ENCODE measurements at places on chromosomes 2 and 18.

DNA sequence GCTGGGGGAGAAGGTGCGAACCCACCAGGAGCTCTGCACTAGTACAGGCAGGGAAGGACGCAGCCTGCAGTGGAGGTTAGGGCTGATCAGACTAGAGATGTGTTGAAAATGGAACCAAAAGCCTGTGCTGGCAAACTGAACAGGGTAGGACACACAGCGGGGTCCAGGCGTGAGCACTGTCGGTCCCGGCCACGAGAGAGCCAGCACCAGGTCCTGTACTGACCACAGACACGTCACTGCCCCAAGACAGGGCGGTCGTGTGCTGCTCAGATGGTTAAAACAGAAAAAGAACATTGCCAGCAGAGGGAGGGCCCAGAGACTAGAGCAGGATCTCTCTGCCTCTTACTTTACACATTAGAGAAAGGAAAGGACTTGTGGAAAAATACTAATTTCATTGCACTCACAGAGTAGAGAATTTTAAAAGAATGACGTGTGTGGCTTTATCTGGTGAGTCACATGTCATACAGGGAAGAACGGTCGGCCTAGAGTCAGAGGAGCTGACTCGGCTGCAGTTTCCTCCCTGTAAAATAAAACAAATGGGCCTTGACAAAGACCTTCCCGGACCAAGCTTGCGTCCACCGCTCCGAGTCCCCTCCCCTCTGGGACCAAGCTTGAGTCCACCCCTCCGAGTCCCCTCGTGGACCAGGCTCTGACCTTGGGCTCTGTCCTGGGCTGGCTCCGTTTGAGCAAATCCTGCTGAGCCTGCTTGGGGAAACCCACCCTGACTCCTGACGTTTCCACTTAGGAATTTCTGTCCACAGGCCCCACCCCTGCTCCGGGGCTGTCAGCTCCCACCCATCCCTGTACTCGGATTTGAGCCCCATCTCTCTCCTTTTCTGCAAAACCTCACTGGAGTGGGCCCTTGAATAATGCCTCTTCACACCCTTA, 16.7 kb upstream of the ADI1 start:
- DNase-seq: no peak

DNA sequence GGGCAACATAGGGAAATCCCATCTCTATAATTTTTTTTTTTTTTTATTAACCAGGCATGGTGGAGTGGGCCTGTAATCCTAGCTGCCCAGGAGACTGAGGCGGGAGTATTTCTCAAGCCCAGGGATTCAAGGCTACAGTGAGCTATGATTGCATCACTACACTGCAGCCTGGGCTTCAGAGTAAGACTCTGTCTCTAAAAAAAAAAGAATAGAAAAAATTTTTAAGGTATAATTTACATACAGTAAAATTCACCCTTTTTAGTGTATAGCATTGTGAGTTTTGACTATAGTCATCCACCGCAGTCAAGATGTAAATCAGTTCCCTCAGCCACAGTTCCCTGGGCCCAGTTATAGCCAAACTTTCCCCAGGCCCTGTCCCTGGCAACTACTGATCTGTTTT, 57.1 kb upstream of the MSH6 start:
- no peak for DNase-seq

- DNase-seq: no peak
Measured at GRCh38 chr2:128303095-128303791, 15.4 kb downstream of the HS6ST1 start.

DNA sequence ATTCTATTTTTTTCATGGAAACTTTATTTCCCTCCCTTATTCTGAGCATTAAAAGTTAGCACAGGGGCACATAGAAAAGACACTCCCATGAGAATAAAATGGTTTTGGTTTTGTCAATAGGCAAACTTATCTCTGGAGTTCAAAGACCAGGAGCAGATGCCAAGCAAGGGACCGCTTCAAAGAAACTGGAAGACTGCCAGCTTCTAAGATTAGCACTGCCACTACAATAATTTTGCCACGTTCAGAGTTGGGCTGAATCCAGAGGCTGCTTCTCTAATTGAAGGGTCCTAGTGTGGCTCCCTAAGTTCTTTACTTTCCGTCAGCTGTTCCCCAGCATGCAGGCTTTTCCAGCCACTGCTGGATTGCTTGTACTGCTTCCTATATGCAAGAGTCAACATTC, 681.0 kb upstream of the GCFC2 start:
- no peak for DNase-seq

- no peak for DNase-seq
Measured at GRCh38 chr2:217260441-217261115, 400.7 kb upstream of the TNP1 start.

Measured in activated T-cell treated with anti-CD3 and anti-CD28 coated beads for 1 hour (primary cell).